A172 (cell line): ENCODE measurements at places on chromosomes 4 and X. TPM values are rescaled to one million over a fixed set of nuclear protein-coding genes. Genes with fewer than 3 reads are reported as not detected.

DNA sequence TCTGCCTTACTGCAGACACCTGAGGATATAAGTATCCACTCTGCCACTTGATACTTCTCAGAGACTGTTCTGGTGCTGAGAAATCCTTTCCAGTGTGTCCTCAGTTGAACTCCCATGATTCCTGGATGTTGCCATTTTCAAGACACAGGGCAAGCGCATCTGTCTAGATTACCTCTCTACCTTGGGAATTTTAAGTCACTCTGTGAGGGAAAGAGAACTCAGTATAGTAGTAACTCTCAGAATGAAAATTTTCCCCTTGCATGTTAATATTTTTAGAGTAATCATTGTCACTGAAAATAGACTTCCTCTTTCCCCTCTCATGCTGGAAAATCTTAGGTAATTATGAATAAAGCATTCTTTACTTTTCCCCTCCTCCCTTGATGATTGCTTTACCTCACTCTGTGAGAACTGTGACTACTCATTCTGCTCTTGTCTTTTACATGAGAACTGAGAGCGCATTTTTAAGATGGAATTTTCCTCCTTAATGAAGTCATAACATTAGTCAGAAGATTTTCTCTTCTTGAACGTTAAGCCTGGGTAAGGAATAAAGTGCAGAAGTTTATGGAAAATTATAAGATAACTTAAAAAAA lies 45.0 kb downstream of the TET2 start:
- no peak for DNase-seq

GRCh38 chr4:39133623-39134022 lies 48.7 kb upstream of the WDR19 start:
- no peak for DNase-seq

DNA sequence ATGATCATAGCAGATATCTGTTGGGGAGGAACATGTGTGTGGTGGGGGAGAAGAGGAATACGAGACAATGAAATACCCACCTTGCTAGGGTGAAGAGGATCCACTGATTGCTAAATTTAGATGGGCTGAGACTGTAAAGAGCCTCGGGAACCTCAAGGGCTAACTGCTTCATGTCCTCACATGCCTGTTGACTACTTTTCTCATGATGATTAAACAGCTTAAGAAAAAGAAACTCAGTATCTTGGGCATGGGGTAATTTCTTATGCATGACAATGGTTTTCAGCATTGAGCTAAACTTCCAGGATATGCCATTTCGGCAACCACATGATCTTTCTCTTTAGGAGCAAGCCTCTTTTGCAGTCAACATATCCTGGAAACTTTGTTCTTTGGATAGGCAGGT lies 3.9 kb upstream of the LNX1 start:
- DNase-seq = no peak

DNA sequence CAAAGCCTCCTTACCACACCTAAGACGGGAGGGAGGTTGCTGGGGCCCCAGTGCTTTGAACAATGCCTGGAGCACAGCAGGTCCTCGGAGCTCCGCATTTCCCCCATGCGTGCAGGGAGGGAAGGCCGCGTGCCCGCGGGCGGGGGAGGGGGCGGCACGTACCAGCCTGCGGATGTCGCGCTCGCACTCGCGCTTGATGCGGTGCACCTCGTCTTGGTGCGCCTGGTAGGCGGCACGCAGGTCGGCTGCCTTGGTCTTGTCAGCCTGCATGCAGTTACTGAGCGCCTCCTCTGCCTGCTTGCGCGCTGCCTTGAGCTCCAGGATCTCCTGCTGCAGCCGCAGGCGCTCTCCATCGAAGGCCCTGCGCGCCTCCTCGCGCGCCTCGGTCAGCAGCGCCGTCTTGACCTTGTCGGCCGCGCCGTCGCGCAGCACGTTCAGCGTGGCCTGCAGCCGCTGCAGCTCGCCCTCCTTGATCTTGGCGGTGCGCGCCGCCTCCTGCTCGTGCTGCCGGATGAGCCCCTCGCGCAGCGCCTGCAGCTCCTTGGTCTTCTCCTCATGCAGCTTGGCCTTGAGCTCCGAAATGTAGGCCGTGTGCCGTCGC lies 87.2 kb upstream of the C4orf50 start:
- DNase-seq = no peak

DNA sequence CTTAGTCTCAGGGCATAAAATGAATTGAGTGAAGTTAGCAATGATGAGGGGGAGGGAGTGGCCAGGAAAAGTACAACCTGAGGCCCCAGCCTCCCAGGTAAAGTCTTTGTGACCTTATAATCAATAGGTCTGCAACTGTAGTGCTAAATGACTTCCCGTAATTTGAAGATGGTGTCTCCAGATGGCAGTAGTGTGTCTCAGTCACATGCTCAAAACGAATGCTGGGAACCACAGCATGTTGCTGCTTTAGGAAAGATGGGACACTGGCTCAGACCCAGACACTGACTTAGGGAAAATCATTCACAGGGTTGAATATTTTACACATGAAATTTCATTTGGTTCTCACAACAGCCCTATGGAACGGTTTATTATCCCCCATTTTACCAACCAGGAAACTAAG lies 10.3 kb downstream of the SRPX2 start:
- peak; percentile 1 for DNase-seq

- DNase-seq = no peak
Measured at GRCh38 chrX:143115466-143115865, 89.7 kb downstream of the SPANXN4 start.

DNA sequence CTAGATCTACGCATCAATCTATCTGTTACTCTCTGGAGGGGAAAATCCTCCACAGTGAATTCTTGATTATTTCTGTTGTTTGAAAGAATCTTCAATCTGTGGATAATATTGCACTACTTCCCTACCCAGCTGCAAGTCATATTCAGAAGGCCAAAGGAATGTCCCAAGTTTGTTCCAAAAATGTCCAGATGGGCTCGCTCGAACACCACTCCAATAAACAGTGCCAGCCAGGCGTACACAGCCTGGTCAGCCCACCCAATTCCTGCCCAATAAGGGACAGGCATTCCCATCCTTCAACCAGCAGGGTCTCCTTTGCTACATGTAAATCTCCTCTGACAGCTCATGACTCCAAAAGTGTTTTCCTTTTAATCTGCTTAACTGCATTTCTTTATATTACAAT lies 80.7 kb upstream of the GPM6B start:
- DNase-seq = no peak

DNA sequence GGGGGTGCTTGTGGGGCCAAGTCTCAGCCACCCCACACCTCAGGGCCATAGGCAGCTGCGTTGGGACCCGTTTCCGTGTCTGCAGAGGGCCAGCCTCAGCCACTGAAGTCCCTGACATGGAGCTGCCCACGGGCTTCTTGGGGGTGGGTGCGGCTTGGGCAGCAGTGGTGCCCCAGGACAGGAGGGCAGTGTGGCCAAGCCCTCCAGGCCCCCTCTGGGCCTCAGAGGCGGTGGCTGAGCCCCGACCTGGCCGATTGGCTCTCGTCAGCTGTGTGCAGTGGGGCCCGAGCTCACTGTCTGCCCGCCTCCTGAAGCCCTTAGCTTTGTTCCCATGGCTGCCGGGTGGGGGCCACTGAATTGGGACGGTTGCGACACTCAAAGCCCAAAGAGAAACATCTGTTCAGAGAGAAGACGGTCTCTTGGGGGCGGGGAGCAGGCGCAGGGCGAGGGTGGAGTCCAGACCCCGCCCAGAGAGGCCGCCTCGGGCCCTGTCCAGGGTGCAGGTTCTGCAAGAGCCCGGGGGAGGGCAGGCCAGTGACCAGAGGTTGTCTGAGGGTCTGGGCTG lies 9.1 kb downstream of the FGFR3 start:
- no peak for DNase-seq

- DNase-seq = peak; percentile 27
Measured at GRCh38 chr4:143399113-143399949, 62.7 kb downstream of the GAB1 start.

GRCh38 chr4:92968556-92968955 lies 664.8 kb downstream of the GRID2 start:
- no peak for DNase-seq

- peak; percentile 57 for DNase-seq
Measured at GRCh38 chr4:8468746-8469535, 28.4 kb downstream of the TRMT44 start.

- no peak for DNase-seq
Measured at GRCh38 chrX:127574829-127575228, 477.4 kb downstream of the ACTRT1 start.

DNA sequence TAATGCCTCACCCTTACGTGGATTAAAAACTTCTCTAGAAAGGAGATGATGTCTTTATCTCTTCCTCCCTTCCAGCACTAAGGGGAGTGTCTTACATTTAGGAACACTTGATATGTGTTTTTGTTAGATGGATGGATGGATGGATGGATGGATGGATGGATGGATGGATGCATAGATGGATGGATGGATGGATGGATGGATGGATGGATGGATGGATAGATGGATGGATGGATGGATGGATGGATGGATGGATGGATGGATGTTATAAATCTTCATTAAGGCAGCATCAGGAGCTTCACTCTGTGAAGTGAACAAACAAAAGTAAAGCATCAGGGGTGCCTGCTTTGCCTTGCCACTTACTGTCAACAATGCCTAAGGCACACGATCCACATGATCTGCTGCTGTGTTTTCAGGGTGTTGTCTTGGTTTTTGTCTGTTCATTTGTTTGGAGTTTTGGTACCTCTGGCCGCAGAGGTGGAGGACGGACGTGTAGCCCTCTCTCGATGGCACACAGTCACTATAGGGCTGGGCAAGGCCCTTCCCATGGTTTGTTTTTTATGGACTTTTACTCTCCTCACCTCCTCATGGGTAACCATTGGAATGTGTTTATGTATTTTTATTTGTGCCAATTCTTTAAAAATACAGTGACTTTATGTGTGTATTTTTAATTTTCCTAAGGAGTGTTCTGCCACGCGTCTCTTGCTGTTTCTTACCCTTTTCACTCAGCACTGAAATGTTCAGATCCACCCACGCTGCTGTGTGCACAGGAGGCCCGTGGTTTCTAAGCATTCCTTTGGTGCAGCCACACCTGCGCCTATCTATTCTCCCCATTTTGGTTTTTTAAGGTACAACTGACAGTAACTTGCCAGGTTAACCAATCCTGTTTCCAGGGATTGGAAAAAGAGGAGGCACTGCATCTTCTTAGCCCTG lies 91.8 kb upstream of the ENPP6 start:
- DNase-seq = no peak

GRCh38 chrX:96979766-96980165 lies 96.1 kb downstream of the RPA4 start:
- no peak for DNase-seq

The SSX1 gene
- not detected in 2 replicates for total RNA-seq

The CYBB gene
- 0.19 TPM in 1 of 2 replicates, not detected in the other for total RNA-seq

The CRMP1 gene
- 51.5 and 55.6 TPM in 2 replicates for total RNA-seq

The XAGE1A gene
- total RNA-seq = 1.0 TPM in 1 of 2 replicates, not detected in the other

The UGT2B11 gene
- total RNA-seq = not detected in 2 replicates

The ERVMER34-1 gene
- not detected in 2 replicates for total RNA-seq

The ETDA gene
- not detected in 2 replicates for total RNA-seq

The GRIA3 gene
- not detected in 2 replicates for total RNA-seq

The NSUN7 gene
- 1.2 and 2.1 TPM in 2 replicates for total RNA-seq
